HFFc6 (cell line): ENCODE measurements at places on chromosomes 3 and 15. TPM values are rescaled to one million over a fixed set of nuclear protein-coding genes. Genes with fewer than 3 reads are reported as not detected.
A peak's percentile ranks its signal among the peaks of the same experiment; 100 is the strongest.

GRCh38 chr3:119529883-119530282, 29.5 kb downstream of the CD80 start:
- peak; percentile 65 for DNase-seq
- peaks cover 14% of the 10 kb centered on the region for H3K4me1 ChIP-seq
- no peaks in the 10 kb centered on the region for H3K36me3 ChIP-seq

DNA sequence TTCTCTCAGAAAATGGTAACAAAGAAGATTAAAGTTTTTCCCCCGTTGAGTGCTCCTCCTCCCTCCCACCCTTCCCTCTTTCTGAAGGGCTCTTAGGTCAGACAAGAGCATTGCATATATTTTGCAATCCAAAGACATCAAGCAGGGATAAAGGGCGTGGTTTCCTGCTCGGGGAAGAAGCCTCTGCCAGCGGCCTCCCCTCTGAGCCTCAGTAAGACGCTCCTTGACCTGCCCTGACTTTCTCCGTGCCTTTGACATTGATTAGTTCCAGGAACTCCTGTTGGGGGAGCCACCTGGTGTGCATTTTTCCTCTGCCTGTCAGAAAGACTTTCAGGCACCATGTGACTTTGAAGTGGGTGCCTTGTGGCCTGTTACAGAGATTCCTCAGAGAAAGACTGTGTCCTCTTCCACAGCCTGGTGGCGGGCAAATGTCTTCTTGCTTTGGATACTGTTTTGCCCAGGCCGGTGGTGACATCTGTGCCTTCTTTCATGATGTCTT, 87.2 kb upstream of the TBL1XR1 start:
- H3K36me3 ChIP-seq, result no peaks in the 10 kb centered on the region
- H3K4me1 ChIP-seq, result peaks cover 6% of the 10 kb centered on the region
- peaks cover 2% of the 10 kb centered on the region for H3K27me3 ChIP-seq

The SAXO2 gene
- 1.1 to 1.4 TPM (median 1.3 TPM) in 3 replicates for total RNA-seq

The ANKRD34C gene
- not detected in 3 replicates for total RNA-seq

The BSN gene
- total RNA-seq, result 0.07 to 0.18 TPM (median 0.07 TPM) in 3 replicates

DNA sequence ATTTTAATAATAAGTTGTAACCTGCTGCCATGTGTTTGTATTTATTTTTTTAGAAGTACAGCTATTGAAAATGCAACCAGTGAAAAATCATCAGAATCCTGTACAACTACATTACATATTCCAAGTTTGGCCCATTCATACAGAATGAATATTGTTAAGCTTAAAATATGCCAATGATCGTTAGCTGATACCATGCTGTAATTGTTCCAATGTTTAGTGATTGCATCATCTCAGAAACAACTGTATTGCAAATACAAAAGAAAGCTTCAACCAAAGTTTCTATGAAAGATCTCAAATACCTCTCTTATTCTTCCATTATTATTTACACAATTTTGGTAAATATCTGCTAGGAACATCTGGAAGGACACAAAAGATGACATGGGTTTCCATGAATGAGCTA, 51.6 kb upstream of the ALCAM start:
- no peaks in the 10 kb centered on the region for H3K27me3 ChIP-seq
- H3K4me3 ChIP-seq, result no peak overlapping the region
- H3K27ac ChIP-seq, result no peak overlapping the region
- no peak for DNase-seq

DNA sequence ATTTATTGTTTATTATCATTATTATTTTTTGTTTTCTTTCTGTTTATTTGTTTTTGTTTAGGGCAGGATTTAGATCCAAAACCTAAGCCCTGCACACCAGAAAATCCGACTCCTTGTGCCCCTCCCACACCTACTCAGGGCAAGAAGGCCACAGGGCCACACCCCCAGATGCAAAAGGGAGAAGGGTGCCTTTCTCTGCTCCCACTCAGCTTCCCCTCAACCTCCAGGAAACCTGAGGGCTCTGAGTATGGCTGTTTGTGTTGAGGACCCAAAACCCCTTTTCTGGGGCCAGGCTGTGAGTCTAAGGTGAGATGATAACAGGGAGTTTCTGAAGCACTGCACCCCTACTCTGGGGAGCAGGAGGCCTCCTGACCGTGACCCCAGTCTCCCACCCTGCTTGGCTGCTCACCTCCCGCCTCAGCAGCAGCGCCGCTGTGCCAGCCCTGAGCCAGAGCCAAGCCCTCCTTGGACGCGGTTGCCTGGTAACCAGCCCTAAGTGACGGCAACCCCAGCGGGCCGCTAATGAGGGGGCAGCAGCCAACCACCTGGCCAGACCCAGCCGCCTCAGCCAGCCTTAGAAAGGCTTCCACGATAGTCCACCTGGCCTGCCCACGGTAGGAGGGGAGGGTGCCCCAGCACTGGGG, 6.4 kb upstream of the C15orf39 start:
- peaks cover 13% of the 10 kb centered on the region for H3K36me3 ChIP-seq
- no peak overlapping the region for H3K27ac ChIP-seq
- no peak for DNase-seq
- H3K4me1 ChIP-seq, result no peaks in the 10 kb centered on the region; the same call in 1 of the 2 replicates
- peaks cover 30% of the 10 kb centered on the region for H3K27me3 ChIP-seq

The SPATA12 gene
- total RNA-seq, result not detected in 3 replicates

The PCBP4 gene
- total RNA-seq, result 98.6 and 127 TPM in 2 replicates

DNA sequence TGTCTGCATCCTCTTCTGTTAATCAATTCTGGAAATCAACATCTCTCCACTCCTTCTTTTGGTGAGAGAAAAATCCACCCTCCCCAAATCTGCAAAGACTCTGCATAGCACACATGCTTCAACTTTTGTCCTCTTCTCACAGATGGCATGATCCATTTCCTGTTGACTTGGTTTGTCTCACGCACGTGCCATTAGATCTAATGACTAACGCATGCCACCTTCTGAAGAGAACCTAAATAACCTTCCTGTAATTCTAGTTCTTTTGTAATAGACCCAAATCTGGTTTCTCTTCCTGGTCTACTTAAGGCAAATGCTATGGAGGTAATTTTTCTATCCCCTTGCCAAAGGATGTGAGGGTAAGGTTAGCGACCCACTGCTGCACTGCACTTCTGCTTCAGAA, 51.0 kb upstream of the ATOSA start:
- peak overlapping the region; percentile 75 for H3K27ac ChIP-seq
- no peaks in the 10 kb centered on the region for H3K27me3 ChIP-seq
- peak overlapping the region; percentile 56 for H3K4me3 ChIP-seq
- H3K36me3 ChIP-seq, result peaks cover 4% of the 10 kb centered on the region; the same call in 1 of the 2 replicates
- DNase-seq, result peak; percentile 82
- H3K4me1 ChIP-seq, result peaks cover 67% of the 10 kb centered on the region

The ATP13A5 gene
- not detected in 3 replicates for total RNA-seq

- H3K27me3 ChIP-seq, result no peaks in the 10 kb centered on the region
- H3K4me1 ChIP-seq, result no peaks in the 10 kb centered on the region
- no peak overlapping the region for H3K4me3 ChIP-seq
- H3K36me3 ChIP-seq, result peaks cover 28% of the 10 kb centered on the region
- DNase-seq, result no peak
Measured at GRCh38 chr3:133620066-133620784, 41.5 kb downstream of the TOPBP1 start.

- H3K4me1 ChIP-seq, result peaks cover 55% of the 10 kb centered on the region
- H3K27ac ChIP-seq, result no peak overlapping the region
- no peaks in the 10 kb centered on the region; the same call in 1 of the 2 replicates for H3K36me3 ChIP-seq
- peak; percentile 73 for DNase-seq
- no peak overlapping the region for H3K4me3 ChIP-seq
Measured at GRCh38 chr15:38054488-38054887, 120.0 kb downstream of the TMCO5A start.

- no peak overlapping the region for H3K4me3 ChIP-seq
- no peak for DNase-seq
- no peaks in the 10 kb centered on the region; the same call in 1 of the 2 replicates for H3K27me3 ChIP-seq
- H3K4me1 ChIP-seq, result no peaks in the 10 kb centered on the region
- peaks cover 4% of the 10 kb centered on the region; the same call in 1 of the 2 replicates for H3K36me3 ChIP-seq
Measured at GRCh38 chr3:26623419-26624208, 1.0 kb downstream of the LRRC3B start.

GRCh38 chr3:26763723-26764122, 141.2 kb downstream of the LRRC3B start:
- H3K27me3 ChIP-seq, result no peaks in the 10 kb centered on the region
- H3K4me3 ChIP-seq, result no peak overlapping the region
- no peaks in the 10 kb centered on the region for H3K4me1 ChIP-seq
- H3K36me3 ChIP-seq, result no peaks in the 10 kb centered on the region
- no peak overlapping the region for H3K27ac ChIP-seq
- DNase-seq, result no peak

DNA sequence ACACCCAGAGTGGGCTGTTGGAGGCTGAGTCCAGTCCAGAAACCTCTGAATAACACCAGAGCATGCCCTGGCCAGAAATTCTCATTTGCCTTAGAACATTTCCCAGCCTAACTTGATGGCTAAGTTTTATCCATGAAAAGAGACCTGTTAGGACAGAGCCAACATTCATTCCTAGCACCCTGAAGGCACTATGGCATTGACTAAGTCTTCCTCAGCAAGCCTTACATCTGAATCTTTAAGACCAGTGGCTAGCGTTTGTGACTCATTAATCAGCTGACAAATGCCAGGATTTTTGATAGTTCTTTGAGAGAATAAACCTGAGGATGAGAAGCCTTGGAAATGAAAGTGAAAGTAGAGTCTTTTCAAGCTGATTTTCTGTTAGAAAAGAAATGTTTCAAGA, 1087.1 kb upstream of the ALCAM start:
- H3K27ac ChIP-seq, result peak overlapping the region; percentile 87
- peak; percentile 78 for DNase-seq
- peaks cover 35% of the 10 kb centered on the region for H3K36me3 ChIP-seq
- no peaks in the 10 kb centered on the region; the same call in 1 of the 2 replicates for H3K27me3 ChIP-seq
- H3K4me1 ChIP-seq, result peaks cover 27% of the 10 kb centered on the region

The ZNF385D gene
- total RNA-seq, result 4.0 and 6.4 TPM in 2 replicates

- DNase-seq, result no peak
- no peaks in the 10 kb centered on the region for H3K4me1 ChIP-seq
- H3K4me3 ChIP-seq, result no peak overlapping the region
Measured at GRCh38 chr3:9180764-9181117, 68.7 kb downstream of the SRGAP3 start.

- no peak overlapping the region for H3K27ac ChIP-seq
- peaks cover 11% of the 10 kb centered on the region for H3K27me3 ChIP-seq
- H3K36me3 ChIP-seq, result no peaks in the 10 kb centered on the region
- no peak for DNase-seq
- H3K4me1 ChIP-seq, result 0 out of 2 replicates have a peak, but pooled peaks cover 4% of the 10 kb centered on the region
- H3K4me3 ChIP-seq, result no peak overlapping the region
Measured at GRCh38 chr3:4643904-4644547, 150.9 kb downstream of the ITPR1 start.

GRCh38 chr3:55615694-55616295, 128.7 kb upstream of the WNT5A start:
- H3K4me3 ChIP-seq, result no peak overlapping the region
- H3K27ac ChIP-seq, result peak overlapping the region; percentile 3; the same call in 1 of the 2 replicates
- no peak for DNase-seq
- peaks cover 3% of the 10 kb centered on the region; the same call in 1 of the 2 replicates for H3K27me3 ChIP-seq

The ABHD10 gene
- total RNA-seq, result 39.2 to 44.5 TPM (median 39.6 TPM) in 3 replicates

GRCh38 chr3:4588466-4588865, 95.3 kb downstream of the ITPR1 start:
- H3K27ac ChIP-seq, result peak overlapping the region; percentile 27
- H3K36me3 ChIP-seq, result no peaks in the 10 kb centered on the region; the same call in 1 of the 2 replicates
- H3K27me3 ChIP-seq, result peaks cover 6% of the 10 kb centered on the region
- H3K4me3 ChIP-seq, result no peak overlapping the region
- peak; percentile 69 for DNase-seq
- peaks cover 26% of the 10 kb centered on the region for H3K4me1 ChIP-seq

DNA sequence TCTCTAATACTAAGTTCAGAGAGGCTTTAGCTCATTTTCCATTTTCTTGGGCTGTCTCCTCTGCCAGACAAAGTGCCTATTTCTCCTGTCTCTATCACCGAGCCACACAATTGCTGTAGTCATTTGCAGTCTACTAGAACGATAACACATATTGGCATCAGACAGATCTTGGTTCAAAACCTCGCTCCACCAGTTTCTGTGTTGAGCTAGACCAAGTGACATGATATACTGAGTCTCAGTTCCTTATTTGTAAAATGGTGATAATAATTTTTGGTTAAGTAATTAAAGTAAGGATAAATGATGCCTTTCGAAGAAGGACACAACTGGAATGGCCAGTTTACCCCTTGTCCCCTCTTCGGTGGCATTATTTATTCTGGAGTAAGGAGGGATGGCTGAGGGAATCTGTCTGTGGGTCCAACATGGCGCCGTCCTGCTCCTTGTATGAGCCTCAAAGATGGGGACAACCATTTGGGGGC, 398 bp upstream of the RAB7A start:
- peaks cover 9% of the 10 kb centered on the region for H3K36me3 ChIP-seq
- H3K4me3 ChIP-seq, result peak overlapping the region; percentile 99
- peaks cover 9% of the 10 kb centered on the region for H3K27me3 ChIP-seq
- DNase-seq, result no peak
- peaks cover 59% of the 10 kb centered on the region for H3K4me1 ChIP-seq
- H3K27ac ChIP-seq, result peak overlapping the region; percentile 94

The RBMS3 gene
- total RNA-seq, result 26.0 and 38.4 TPM in 2 replicates

The TEX55 gene
- not detected in 3 replicates for total RNA-seq

The CD80 gene
- not detected in 2 replicates for total RNA-seq

- H3K27ac ChIP-seq, result peak overlapping the region; percentile 96
- peak overlapping the region; percentile 90 for H3K4me3 ChIP-seq
- peaks cover 24% of the 10 kb centered on the region for H3K36me3 ChIP-seq
- peaks cover 73% of the 10 kb centered on the region for H3K4me1 ChIP-seq
Measured at GRCh38 chr3:172749230-172749965, 1.1 kb upstream of the ECT2 start.

The SNTN gene
- total RNA-seq, result not detected in 3 replicates

- H3K27me3 ChIP-seq, result no peaks in the 10 kb centered on the region; the same call in 1 of the 2 replicates
- H3K4me1 ChIP-seq, result no peaks in the 10 kb centered on the region
- H3K4me3 ChIP-seq, result no peak overlapping the region
- no peaks in the 10 kb centered on the region for H3K36me3 ChIP-seq
- DNase-seq, result no peak
Measured at GRCh38 chr3:154148541-154148940, 27.4 kb downstream of the ARHGEF26 start.

DNA sequence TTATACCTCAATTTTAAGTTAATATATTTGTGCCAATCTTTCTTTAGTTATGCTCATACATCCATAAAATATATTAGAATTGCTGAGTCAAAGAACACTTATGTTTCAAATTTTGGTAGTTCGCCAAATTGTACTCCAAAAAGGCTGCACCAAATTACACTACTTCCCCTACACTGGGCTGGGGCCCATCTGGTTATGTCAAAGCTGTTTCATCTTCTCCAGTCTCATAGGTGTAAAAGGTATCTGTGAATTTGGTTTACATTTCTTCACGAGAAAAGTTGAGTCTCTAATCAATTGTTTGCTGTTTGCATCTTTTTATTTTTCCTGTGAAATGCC, 706 bp downstream of the FSIP1 start:
- peak overlapping the region; percentile 76 for H3K27ac ChIP-seq
- peaks cover 14% of the 10 kb centered on the region for H3K36me3 ChIP-seq

GRCh38 chr3:156359368-156359767, 195.5 kb downstream of the SSR3 start:
- H3K27ac ChIP-seq, result no peak overlapping the region
- peaks cover 6% of the 10 kb centered on the region; the same call in 1 of the 2 replicates for H3K27me3 ChIP-seq
- no peaks in the 10 kb centered on the region for H3K36me3 ChIP-seq
- no peak overlapping the region for H3K4me3 ChIP-seq
- no peak for DNase-seq

The WWTR1 gene
- total RNA-seq, result 44.7 and 45.6 TPM in 2 replicates

- no peaks in the 10 kb centered on the region; the same call in 1 of the 2 replicates for H3K27me3 ChIP-seq
Measured at GRCh38 chr3:174651951-174652350, 207.2 kb upstream of the NAALADL2 start.

The ARHGEF3 gene
- total RNA-seq, result 1.7 and 4.9 TPM in 2 replicates

GRCh38 chr3:29144807-29145206, 136.1 kb upstream of the RBMS3 start:
- H3K4me3 ChIP-seq, result no peak overlapping the region
- peaks cover 8% of the 10 kb centered on the region for H3K4me1 ChIP-seq
- peak; percentile 50 for DNase-seq
- H3K27me3 ChIP-seq, result no peaks in the 10 kb centered on the region
- H3K27ac ChIP-seq, result no peak overlapping the region

The SH3GL3 gene
- total RNA-seq, result not detected in 3 replicates

The EPHA3 gene
- 0.13 TPM in 1 of 3 replicates, not detected in the others for total RNA-seq
